ENCODE measurements at places on chromosomes 4 and X. TPM values are rescaled to one million over a fixed set of nuclear protein-coding genes. Genes with fewer than 3 reads are reported as not detected.

DNA sequence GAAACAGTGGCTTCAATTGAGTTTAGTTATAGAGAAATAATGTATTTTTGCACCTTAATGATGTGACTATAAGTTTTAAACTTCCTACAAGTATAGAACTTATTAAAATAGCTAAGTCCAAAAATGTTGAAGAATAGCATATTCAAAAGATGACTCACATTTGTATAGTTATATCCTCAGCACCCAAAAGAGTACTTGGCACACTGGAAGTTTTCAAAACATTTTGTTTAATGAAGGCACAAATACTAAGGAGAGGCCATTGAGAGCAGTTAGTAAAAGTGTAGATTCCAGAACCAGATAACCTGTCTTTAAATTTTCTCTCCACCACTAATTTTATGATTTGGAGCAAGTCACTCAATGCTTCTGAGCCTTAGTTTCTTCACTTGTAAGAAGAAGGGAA is 226.9 kb upstream of the MID1 start:
- DNase-seq = no peak

DNA sequence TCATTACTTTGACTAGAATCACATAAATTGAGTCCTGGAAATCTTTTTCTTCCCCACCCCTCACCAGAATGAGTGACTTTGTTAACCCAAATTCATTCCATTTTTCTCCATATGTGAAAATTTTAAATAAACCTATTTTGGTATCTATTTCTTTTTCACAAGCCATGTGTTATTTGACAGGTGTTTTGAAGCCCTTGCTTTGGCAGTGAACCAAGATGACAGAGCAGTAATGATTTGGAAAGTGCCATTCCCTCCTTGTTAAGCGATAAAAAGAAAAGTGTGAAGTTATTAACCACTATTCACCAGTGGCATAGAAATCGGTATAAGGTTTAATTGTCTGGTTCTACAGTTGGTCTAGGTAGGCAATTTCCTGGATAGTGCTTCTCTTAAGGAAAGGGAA is 66.1 kb downstream of the POLA1 start:
- DNase-seq = no peak

GRCh38 chr4:177569434-177569833 is 127.2 kb upstream of the AGA start:
- DNase-seq = no peak

DNA sequence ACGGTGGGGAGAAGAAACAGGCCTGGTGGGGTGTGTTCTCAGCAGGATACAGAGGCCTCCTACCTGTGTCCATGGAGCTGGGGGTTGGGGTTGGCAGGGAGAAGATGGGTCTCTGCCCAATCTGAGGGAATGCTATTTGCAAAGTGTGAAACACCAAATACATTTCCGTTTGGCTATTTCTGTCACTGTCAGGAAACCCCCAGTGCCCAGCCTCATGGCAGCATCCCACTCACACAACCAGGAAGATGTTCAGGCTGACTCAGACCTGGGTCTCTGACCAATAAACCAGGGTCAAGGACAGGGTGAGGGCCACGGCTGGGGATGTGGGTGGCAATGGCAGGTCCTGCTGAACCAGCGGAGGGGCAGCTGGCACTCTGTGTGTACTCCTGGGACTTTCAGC is 41.3 kb downstream of the BCOR start:
- no peak for DNase-seq

DNA sequence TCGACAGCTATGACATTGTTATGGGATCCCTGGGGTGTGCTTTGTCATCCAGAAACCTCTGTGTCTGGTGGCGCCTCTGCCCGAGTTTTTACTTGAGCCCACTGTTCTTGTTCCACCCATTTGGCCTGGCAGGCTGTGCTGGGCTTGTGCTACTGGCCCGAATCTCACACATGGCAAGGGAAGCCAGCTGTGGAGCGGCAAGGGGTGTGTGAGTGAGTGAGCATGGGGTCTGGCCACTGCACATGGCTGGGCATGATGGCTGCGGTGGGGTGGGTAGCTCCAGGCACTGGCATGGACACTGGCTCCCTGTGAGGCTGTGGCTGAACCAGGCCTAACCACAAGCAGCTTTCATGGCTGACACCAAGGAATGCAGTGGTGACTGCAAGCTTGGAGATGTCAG is 89.2 kb downstream of the DACH2 start:
- no peak for DNase-seq

- DNase-seq = no peak
These were observed 45.3 kb downstream of the EVC start for GRCh38 chr4:5756271-5756670.

DNA sequence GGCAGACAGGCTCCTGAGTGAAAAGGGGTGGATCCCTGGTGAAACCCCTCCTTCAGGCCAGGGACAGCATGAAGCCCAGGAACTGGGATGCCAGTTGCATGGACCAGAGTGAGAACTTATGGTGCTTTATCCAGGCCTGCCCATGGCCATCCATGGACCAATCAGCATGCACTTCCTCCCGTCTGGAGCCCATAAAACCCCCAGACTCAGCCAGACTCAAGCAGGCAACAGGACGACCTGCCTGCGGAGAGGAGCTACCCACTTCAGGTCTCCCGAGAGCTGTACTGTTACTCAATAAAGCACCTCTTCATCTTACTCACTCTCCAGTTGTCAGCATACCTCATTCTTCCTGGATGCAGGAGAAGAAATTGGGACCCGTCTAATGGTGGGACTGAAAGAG is 42.9 kb downstream of the NALF2 start:
- no peak for DNase-seq

CSN1S1 gene
- total RNA-seq = not detected

MAOB gene
- total RNA-seq = 133 TPM

DDX60 gene
- total RNA-seq = 4.4 TPM

NEXMIF gene
- total RNA-seq = 0.16 TPM

SERTM2 gene
- not detected for total RNA-seq

ADGRL3 gene
- total RNA-seq = 3.0 TPM

All from Right ventricle myocardium superior (tissue), 1 donor.